ENCODE measurements at places on chromosomes 12 and 14.

DNA sequence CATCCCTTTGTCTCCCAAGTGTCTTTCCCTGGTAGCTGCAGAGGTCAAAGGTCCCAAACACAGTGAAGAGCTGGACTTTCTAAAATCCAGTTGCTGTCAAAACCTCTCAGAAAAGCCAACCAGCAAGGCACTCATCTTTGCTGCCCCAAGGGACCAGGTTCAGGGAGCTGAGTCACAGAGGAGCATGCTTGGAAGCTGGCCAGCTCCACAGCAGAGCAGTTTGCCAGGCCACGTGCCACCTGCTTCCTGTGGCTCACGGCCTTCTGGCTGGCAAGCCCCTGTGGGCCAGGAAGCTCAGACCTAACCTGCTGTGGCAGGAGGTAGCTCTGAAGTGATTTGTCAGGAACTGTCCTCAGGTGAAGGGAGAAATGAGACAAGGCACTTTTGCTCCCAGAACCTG lies 3.6 kb downstream of the ISCU start:
- no peak for DNase-seq

DNA sequence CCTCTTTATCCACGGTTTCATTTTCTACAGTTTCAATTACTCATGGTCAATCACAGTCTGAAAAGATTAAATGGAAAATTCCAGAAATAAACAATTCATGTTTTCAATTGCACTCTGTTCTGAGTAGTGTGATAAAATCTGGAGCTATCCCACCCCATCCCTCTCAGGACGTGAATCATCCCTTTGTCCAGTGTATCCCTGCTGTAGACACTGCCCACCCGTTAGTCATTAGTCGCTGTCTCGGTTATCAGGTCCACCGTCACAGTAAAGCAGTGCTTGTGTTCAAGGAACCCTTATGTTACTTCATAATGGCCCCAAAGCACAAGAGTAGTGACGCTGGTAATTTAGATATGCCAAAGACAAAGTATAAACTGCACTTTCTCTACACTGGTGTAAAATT lies 141.0 kb upstream of the LMNTD1 start:
- DNase-seq = no peak

DNA sequence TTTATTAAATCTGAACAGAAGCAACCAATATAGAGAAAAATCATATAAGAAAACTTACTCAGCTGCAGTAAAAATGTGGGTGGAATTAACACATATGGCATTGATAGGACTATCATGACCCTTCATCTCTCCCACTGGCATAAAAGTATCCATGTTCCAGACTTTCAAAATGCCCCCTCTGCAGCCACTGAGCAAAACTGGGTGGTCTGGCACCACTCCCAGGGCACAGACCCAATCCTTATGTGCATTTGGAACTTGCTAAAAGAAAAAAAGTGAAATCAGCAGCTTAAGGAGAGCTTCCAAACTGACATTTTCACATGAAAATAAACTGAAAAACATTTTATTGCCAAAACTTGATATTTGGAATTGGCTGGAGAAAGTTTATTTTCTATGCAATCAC lies 141.5 kb downstream of the KIF21A start:
- DNase-seq = no peak

GRCh38 chr12:11759899-11760298 lies 110.4 kb downstream of the ETV6 start:
- no peak for DNase-seq

DNA sequence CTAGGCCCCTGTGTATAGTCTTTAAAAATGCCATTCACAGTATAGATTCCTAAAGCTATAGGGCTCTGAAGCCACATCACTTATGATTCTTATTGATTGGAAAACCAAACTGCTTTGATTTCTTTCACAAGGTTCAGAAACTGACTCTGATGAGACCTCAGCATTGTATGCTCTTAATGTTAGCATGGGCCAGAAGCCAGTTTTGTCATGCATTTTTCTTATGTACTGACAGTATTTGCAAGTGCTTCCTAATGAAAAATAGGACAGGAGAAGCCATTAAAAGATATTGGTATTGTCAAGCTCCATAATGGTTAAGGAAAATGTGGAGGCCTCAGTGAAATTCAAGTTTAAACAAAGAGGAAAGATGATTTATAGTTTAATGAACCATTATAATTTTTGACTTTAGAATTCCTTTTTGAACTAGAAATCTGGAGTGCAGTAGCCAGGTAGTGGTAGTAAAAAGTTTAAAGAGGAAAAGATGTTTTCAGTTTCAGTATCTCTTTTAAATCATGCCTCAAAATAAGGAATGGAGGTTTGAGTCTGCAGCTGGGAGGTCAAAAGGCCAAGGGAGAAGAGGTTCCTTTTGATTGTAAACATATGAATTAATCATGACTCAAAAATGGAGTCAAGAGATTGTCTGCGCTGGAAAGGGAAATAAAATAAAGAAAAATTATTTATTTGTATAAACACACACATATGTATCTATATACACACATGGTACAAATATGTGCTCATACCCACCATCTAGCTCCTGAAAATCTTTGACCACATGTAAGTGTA lies 388.1 kb upstream of the PRICKLE1 start:
- DNase-seq = no peak

GRCh38 chr12:24561882-24562770 lies 386.8 kb downstream of the BCAT1 start:
- no peak for DNase-seq

DNA sequence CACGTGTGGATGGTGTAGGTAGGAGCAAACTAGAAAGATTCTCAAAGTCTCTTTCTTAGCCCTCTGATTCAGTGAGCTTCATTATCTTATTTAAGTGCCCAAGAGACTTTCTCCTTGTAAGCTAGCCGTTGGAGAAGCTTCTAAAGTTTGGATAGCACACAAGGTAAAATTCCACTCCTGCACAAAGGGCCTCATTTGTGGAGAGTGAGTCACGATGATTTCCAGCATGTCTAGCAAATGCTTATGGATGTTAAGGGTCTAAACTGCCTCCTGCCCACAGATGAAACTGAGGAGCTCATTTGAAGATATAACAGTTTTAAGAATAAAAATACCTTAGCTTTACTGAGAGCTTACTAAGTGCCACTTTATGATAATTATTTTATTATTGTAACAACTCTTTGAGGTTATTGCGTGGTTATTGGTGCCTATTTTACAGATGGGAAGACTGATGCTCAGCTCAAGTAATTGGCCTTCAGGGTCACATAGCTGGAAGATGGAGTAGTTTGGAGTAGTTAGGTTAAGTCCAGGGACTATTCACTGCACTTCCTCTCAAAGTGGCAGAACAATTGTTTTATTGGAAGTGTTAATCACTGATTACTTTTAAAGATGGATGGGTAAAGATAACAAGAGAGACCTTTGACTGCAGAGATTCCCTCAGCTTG lies 78.7 kb upstream of the HIF1A start:
- DNase-seq = no peak

DNA sequence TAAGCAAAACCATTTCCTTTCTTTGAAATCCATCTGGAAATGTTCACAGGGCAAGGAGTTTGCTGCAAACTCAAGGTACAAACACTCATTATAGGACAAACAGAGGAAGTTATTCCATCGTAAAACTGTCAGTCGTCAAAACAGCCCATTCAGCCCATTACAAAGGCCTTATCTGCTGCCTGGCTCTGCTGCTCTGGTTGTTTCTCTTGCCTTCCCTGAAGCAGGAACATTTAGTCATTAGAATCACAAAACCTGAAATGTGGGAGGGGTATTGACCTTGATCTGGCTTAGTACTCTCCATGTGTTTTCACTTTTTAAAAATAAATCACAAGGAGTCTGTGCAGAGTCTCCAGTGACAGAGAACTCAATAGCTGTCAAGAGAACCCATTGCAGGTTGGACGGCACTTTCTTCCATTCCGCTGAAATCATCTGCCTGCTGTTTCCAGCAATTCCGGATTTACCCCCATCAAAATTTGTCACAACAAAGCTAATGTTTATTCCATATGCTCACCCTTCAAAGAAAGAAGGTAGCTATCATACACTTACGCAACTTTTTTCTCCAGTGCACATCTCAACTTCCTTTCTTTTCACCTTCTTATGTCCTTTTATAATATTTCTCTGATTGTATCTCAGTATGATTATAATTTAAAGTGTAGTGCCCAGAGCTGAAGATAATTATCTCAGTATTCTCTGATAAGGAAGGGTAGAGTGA lies 24.6 kb upstream of the ITPR2 start:
- no peak for DNase-seq

DNA sequence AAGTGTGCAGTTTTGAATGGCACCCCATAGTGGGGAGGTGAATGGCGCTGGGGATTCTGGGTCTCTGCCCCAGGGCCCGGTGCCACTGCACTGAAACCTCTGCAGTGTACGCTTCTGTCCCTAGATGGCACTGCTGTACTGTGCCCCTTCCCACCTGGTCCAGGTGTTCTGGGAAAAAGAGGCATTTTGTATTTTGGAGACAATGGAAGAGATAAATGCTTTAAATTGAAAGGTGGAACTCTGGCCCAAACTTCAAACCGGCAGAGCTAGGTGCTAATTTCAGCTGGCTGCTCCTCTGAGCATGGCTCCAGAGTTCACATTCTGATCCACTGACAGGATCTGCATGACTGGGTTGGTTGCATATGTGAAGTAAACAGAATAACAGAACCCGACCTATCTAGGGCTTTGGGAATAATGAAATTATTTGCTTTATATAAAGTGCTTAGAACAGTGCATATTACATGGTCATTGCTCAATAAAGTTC lies 52.2 kb downstream of the KRT80 start:
- DNase-seq = no peak

GRCh38 chr14:50388256-50388931 lies 8.3 kb downstream of the CDKL1 start:
- no peak for DNase-seq

DNA sequence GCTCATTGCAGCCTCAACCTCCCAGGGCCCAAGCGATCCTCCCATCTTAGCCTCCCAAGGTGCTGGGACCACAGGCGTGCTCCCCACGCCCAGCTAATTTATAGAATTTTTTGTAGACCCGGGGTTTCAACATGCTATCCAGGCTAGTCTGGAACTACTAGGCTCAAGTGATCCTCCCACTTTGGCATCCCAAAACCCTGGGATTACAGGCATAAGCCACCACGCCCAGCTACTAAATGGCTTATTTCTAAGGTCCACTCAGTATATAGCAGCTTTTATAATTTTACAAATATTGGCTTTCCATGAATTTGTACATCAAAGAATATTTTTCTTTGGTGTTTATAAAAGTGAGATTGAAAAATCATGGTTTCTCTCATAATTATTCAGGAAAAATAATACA lies 167.8 kb downstream of the TTC7B start:
- DNase-seq = no peak

GRCh38 chr14:58690801-58691516 lies 53.2 kb downstream of the DACT1 start:
- DNase-seq = no peak

DNA sequence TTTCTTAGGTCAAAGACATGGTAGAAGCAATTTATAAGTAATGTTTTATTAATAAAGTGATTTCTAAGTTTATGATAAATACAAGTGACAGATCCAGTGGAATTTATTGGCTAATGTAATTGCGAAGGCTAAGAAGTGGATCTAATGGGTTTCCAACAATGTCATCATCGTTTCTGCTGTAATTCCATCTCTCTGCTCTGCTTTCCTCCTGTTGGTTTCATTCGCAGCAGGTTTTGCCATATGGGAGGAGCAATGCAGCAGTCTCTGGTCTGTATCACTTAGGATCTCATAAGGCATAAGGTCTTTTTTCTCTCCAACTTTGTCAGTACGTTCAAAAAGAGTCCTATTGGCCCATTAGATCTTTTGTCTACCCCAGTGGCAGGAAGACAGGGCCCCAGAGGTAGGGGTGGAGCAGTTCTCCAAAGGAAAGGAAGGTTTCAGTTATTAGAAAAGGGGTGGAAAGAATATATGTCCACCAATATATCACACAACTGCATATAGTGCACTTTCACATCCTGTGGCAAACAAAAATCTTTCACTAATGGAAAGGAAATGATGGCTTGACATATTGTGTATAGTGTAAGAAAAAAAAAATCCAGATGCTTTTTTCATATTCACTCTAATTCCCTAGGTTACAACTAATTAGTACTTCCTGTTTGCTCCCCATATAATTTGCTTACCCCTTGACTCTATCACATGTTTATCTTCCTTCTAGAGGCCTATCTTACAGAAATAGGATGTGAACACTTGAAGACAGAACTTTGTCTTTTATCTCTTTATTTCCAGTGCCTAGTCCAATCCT lies 451.3 kb downstream of the ZFP36L1 start:
- DNase-seq = no peak

GRCh38 chr12:7180685-7181084 lies 8.8 kb upstream of the PEX5 start:
- DNase-seq = no peak

- DNase-seq = no peak
These were observed 2.8 kb upstream of the SIX1 start for GRCh38 chr14:60651796-60652673.

DNA sequence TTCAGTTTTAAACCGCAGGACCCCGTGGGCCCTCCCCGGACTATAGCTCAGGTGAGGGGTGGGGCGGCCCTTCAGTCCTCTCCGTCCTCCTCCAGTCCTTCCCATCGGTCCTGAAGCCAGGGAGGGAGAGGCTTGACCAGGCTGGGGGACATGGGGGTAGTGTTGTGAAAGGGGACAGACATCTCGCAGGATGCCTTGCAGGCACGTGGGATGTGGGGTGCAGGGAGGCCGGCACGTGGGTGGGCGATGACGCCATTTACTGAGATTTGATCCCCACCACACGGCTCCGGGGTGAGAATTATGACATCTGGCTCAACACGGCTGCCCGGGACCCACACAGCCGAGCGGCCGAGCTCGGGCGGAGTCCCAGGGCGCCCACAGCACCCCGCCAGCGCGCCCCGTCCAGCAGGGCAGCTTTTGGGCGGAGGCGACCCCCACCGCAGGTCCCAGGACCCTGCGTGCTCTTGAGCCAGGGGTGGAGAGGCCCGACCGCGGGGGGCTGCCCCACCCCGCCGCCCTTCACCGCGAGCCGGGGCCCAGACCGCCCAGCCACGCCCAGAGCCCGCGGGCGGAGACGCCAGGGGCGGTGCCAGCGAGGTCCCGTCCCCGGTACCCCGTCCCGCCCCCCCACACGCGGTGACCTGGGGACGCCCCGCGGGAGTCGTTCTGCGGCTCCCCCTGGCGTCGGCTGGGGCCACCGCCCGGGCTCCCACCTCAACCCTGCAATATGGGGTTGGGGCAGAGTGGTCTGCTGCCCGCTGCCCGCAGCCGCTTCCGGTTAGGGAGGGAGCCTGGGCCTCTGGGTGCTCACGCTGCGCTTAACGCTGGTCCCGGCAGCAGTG lies 3.3 kb upstream of the EXOC3L4 start:
- peak; percentile 64 for DNase-seq

DNA sequence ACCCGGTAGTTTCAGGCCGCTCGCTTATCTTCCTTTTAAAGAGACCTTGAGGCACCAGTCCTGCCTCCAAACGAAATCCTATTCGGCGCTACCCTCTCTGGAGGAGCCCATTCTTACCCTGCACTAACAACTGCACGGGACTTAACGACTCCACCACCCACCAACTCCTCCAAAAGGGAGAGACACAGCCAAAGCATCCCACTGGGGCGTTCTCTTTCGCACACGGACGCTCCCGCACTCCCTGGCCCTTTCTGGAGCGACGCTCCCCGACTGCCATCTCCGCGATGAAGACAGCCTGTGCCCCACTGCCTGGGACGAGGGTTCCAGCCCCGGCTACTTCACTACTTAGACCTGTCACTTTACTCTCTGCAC lies 650 bp downstream of the GALC start:
- peak; percentile 9 for DNase-seq
